Activated CD4-positive, alpha-beta T cell treated with anti-CD3 and anti-CD28 coated beads, Interleukin-2, Interleukin-4, amounts not matched to agents 100 ng/mL and 50 ng/mL, durations not matched to agents 16 hours and 8 hours (primary cell): ENCODE measurements at places on chromosomes 5 and 9.

DNA sequence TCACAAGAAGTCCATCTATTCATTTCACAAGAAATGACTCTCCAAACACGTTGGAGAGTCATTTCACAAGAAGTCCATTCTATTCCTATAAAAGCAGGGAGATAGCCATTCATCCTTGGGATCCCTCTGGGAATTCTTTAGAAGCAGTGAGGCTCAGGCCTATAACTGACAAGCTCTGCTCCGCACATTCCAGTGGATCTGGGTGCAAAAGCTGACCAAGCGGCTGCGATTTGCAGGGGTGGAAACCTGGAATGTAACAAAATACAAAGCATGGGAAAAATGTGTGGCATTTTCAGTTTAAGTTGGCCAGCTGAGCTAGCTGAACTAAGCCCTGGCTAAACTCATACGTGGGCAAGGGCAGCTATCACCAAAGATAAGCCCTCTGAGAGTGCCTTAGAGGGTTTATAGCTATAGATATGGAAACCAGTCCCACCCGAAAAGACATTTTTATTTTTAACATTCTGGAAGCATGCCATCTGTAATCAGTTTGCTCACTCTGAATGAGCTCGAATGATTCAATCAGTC is 8.7 kb downstream of the TAS2R1 start:
- DNase-seq = no peak

DNA sequence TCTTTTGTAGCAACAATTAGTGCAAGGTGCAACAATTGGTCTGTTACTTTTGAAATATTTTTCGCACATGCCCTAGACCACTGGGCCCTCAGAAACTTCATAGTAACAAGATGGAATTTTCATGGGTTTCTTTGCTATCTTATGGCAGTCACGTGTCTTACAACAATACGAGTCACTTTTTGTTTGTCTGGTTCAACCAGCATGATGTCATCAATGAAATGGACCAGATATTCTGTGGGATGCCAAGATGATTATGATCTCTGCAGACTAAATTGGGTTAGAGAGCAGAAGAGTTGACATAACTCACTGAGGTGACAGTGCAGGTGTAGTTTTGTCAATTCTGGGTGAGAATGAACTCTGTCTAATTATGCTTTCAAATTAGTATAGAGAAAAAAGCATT is 239.6 kb upstream of the RIOK2 start:
- no peak for DNase-seq

- DNase-seq = no peak
These were observed 127.1 kb downstream of the DIRAS2 start for GRCh38 chr9:90515510-90515909.

GRCh38 chr5:61352180-61352579 is 20.1 kb downstream of the ZSWIM6 start:
- no peak for DNase-seq

- DNase-seq = no peak
These were observed 55.6 kb downstream of the MACROH2A1 start for GRCh38 chr5:135343413-135343812.

- no peak for DNase-seq
These were observed 63.5 kb upstream of the SLC2A8 start for GRCh38 chr9:127333221-127334064.
